ENCODE measurements at places on chromosomes 13 and 19.

DNA sequence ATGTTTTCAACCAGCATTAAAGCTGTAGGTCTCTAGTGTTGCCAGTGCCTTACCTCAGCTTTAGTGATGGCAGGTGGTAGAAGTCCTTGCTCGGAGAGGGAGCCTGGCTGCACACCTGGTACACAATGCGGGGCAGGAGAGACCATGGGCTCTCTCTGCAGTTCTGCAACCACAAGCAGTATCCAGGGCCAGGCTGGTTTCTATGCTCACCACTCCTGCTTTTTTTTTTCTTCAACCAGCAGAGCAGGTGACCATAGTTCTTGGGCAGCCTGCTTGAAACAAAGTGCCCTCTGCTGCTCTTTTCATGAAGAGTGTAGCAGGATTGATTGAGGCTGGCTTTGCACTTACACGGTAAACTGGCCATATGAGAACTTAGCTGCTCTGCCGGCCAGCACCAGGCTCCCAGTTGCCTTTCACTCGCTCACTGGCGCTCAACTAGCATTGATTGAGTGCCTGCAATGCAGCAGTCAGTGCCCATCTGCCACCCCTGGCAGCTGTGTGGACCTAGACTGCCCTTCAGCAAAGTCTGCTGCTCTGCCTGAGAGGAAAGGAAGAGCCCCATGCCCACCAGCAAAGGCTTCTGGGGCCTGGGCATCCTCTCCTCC, 4.4 kb upstream of the CHAMP1 start:
- no peak for DNase-seq

GRCh38 chr13:59494560-59494970, 669.2 kb downstream of the DIAPH3 start:
- DNase-seq = peak; percentile 27

DNA sequence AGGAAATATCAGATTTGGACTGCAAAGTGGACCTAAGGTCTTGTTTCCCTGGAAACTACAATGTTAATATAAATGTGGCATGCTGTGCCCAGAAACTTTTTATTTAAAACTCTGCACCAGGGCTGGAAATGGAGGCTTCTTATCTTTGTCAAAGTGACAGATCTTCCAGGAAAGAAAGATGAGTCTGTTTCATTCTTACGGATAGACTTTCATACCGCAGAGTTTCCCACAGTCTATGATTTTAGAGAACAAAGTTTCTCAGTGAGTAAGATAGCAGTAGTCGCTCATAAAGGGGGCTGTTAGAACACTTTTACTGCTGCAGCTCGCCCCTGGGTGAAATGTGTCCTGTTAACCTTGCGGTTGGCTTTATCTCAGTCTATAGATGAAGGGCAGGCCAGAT, 6.7 kb downstream of the CLEC11A start:
- no peak for DNase-seq

- no peak for DNase-seq
Observed at GRCh38 chr19:44112802-44113137, 429 bp upstream of the ZNF225 start.

- no peak for DNase-seq
Observed at GRCh38 chr19:52498571-52498970, 28.9 kb upstream of the ZNF808 start.

- no peak for DNase-seq
Observed at GRCh38 chr13:28478127-28478526, 16.8 kb downstream of the FLT1 start.

Data from left cardiac atrium (tissue), 4 donors.